ENCODE measurements at places on chromosomes 6 and 20.

DNA sequence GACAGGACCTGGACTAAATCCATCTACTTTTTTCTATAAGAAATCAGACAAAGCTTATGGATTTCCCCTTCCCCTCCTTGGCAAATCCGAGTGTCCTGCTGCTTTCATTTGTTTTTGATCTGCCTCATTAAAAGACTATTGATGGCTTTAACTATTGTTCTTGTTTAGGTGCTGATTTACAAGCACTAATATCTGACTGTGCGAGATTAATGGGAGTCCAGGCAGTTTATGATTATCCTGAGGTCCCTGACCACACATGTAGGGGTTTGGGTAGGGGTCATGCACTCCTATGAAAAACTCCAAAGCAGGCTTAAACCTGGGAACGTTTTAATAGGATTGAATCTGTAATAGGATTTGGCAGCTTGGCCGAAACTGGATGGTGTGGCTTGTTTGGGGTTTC lies 317.5 kb upstream of the POU3F2 start:
- no peak for DNase-seq

DNA sequence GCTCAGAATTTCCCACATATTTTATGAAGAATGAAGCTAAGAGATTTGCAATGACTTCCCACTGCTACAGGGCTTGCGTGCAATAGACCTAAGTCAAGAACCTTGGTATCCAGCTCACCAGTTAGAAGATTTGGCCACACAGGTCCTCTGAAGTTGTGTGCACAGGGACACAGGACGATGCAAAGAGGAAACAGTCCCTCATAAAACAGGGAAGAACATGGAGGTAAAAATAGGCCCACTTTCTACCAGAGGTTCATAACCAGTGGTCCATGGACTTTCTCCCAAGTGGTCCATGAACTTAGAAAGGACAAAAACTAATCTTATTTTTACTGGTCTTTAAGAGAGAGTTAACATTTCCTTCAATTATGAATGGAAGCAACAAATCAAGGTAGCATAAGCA lies 1.3 kb downstream of the ZKSCAN4 start:
- DNase-seq: no peak

DNA sequence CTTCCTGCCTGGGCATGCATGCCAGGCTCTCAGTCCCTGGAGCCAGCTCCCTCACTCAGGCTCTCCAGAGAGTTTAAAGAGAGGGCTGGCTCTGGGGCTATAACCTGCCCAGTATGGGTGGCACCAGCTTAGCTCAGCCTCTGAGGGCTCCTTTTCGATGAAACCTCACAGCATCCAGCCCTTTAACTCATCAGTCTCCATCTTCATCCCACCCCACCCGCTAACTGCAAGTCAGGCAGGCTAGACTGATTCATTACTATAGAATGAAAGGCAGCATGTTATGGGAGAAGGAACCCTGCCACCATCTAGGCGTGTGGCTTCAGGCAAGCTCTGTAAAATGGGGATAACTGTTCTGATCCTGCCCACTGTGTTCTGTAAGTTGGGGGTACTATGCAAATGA lies 53.5 kb downstream of the RAB44 start:
- DNase-seq: no peak

DNA sequence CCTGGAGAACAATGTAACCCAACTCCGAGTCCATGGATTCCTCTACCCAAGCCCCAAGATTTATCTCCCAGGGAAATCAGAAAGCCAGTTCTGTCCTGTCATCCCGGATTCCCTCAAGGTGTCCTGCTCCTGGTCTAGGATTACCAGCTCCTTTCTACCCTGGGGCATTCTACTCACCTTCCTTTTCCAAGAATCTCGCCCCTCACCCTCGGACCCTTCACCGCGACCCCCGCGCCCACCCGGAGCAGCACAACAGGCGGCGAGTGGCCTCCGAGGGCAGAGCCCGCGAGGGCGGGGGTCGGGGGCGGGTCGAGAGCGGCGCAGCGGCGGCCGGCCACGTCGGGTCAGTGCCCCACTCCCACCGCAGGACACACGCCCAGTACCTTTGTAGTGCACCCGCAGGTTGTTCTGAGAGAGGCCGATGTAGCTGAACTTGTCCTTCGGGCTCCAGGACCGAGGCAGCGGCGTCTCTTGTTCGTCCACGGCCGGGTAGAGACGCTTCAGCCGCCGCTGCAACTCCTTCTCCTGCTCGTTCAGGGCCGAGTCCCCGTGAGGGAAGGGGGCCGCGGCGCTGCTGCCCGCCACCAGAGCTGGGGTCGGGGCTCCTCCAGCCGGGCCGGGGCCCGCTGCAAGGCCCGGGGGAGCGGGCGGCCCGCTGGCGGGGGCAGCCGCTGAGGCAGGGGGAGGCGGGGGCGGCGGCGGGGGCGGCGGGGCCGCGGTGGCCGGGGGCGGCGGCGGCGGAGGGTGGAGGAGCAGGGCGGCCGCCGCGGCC lies 897 bp downstream of the RANBP9 start:
- DNase-seq: peak; percentile 50
